ENCODE measurements at places on chromosomes 6 and 20.

DNA sequence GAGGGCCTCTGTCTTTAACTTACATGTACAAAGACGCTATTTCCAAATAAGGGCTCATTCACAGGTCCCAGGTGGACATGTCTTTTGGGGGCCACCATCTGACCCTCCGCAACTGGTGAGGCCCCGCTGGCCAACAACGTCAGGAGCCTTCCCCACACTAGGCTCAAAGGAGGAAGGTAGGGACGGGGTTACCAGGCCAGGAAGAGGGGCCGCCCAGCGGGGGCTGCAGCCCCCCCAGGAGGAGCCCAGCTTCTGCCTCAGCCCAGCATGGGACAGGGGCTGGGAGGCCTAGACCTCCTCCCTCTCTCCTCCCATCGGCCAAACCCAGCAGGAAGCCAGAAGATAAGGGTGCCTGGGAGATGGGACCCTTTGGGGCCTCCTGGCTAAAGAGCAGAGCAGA is 142.7 kb downstream of the TAF4 start:
- DNase-seq: no peak

DNA sequence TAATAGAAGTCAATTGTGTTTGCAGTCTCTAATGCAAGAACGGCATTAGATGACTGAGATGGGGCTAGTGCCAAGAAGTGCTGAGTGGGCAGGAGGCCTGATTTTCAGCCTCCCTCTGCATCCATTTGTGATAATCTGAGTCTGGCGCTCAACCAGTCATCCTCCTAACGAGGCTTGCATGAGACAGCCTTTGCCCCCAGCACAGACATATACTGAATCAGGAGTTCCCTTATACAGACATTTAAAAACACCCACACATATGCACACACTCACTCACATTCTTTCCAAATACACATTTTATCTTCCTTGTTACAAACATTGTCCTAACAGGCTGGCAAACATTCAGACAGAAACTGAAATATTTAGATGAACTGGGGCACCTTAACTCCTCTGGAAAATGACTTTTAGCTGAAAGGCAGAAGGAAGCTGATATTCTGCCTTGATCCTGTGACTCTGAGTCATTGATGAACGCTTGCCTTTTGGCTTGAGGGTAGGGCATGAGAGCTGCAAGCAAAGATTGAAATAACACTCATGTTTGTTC is 562.3 kb downstream of the DHX35 start:
- DNase-seq: no peak

- no peak for DNase-seq
Observed at GRCh38 chr20:50292591-50293283, 102.1 kb downstream of the CEBPB start.

GRCh38 chr6:74128536-74128935 is 432.5 kb downstream of the CD109 start:
- no peak for DNase-seq

DNA sequence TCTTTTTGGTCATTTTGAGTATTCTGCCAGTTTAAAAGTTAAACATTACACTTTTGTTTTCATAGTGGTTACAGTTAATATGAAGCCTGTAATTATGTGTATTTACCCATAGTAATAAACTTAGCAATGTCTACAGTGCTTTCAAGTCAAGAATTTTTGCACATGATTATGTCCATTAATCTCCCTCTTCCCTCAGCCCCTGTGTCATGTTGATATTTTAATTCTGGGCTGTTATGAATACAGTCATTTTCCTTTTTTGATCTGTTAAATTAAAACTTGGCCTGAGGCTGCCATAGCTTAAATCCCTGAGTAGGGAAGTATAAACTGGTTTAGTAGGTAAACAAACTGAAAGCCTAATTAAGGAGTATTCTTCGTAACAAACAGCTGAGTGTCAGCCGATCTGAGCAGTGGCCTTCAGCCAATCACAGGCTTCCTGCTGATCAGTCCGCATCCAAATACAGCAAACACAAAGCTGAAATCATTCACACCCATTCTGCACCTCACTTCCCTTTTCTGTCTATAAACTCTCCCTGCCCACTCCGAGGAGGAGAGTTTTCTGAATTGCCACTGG is 9.5 kb upstream of the SFT2D1 start:
- no peak for DNase-seq

DNA sequence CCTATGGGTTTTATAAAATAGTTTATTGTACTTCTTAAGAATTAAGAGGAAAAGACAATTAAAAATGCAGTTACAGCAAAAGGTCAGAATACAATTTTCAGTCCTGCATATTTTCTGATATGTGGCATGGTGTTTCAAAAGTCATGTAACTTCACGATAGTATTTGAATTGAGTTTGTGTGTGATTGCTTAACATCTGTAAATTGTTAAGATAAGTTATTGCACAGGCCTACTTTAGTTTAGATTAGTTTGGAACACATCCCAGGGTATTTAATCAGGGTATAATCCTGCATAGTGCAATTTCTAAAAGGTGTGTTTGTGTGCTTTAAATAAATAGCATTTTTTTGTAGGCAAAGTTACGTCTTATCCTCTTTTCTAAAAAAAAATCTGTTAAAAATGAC is 289.6 kb downstream of the RIMS1 start:
- DNase-seq: no peak

DNA sequence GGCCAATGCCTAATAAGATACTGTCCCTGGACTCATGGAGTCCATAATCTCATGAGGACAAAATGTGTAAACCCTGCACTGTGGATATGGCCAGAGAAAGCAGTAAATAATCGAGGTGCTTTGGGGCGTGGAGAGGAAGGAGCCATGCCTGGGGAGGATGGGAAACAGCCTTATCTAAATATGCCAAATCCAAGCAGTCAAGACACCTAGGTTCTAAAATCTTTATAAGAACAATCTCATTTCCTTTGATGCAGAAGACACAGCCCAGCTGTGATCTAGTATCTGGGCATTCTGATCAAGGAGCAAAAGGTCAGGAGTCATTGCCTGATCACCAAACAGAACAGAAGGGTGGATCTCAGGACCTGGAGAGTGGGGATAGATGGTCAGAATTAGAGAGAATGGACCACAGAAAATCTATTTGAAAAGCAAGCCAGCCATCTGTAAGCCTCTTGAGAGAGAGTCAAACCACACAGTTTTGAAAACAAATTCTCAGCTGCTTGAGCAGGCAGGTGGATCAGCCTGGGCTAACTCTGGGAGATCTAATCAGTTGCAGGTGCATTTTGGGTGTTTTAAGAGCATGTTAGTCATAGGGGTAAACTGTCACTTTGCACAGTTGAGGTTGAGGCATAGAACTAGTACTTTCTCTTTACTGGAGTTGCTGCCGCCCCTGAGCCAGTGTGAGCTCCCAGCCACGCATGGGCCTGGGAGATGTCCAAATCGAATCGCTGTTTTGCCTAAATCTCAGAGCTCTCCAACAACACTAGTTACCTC is 130.8 kb upstream of the TNFAIP3 start:
- DNase-seq: no peak

GRCh38 chr6:11391934-11392777 is 145.4 kb upstream of the TMEM170B start:
- no peak for DNase-seq

DNA sequence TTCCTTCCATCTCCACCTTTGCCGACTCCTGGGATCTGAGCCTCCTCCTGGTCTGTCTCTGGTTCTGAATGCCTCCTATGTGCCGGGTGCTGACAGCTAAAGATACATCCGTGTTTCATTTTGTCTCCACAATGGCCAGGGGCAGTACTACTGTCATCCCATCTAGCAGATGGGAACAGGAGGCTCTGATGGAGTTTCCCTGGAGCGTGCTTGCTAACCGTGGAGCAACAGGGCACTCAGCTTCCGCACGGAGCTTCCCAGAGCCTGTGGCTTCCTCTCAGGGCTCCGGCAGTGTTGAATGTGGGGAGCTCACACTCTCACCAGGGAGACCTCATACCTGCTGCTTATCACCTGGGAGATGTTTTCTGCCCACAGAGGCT is 11.9 kb upstream of the NPBWR2 start:
- DNase-seq: no peak

DNA sequence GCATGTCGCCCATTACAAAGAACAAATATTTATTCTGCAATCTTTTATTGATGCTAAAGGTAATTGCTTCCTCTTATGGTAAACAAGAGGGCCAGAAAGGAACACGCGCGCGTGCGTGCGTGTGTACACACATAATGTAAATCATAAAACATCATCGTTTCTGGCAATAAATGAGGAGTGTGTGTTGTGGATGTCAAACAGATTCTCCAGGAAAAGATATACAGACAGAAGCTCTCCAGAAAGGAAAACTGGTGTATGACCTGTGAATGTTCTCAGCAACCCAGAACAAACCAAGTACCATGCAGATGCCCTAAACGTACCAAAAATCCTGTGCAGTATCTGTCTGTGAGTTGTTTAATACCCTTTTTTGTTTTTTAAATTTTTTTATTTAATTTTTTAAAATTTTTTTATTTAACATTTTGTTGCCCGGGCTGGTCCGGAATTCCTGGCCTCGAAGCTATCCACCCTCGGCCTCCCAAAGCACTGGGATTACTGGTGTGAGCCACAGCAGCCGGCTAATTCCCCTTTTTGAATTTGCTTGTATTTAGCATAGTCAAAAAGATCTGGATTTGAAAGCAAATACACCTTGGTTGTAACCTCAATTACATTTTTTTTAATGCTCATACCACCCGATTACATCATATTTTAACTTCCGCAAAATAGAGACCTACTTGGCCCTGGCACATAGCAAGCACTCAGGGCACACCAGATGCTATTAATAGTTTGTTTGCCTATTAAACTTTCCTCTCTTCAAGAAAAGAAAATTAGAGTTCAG is 909 bp upstream of the NUDT3 start:
- no peak for DNase-seq

GRCh38 chr20:4472906-4473305 is 248.8 kb upstream of the PRND start:
- DNase-seq: no peak

GRCh38 chr6:106748547-106749207 is 119.3 kb downstream of the QRSL1 start:
- no peak for DNase-seq

DNA sequence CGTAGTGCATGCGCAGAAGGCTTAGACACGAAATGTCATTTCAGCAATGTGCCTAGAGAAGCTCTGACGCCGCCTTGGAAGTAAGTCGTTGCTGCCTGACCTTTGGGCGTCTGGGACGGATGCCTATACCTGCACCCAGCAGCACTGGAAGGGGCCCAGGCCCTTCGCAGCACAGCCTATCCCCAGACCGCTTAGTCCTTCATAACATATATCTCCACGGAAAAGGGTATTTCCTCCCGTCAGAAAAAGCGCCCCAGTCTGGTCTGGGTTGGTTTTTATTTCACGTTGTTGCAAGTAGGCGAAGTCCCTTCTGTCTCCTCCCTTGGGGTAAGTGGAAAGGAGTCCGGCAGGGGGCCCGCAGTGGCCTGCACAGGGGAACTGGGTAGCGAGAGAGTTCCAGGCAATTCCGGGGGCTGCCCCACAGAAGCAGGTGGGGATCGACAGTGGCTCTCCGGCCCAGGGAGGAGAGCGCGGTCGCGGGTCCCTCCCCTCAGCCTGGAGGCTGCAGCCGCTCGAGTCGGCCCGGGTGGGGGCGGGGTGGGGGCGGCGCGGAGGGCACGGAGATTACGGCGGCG is 559 bp upstream of the EYA4 start:
- no peak for DNase-seq

GRCh38 chr6:145842693-145843546 is 28.3 kb upstream of the FBXO30 start:
- no peak for DNase-seq

DNA sequence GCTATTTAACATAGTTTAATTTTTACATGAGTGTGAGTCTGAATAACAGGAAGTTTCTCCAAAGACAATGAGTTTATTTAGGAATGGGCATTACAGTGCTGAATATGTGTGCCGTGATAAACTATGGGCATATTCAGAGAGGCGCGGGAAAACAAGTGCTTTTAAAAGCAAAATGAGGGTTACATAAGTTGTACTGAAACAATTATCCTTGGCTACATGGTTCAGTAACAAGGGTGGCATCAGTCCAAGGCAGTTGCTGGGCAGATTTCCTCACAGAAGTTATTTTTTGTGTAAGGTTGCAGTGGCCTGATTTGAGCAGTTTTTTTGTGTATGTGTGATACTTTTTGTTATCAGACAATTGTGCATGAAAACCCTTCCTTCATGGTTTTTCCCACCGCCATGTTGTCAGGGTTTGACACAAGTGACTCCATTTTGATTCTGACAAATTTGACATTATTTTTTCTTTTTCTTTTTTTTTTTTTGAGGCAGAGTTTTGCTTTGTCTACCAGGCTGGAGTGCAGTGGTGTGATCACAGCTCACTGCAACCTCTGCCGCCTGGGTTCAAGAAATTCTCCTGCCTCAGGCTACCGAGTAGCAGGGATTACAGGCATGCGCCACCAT is 22.3 kb upstream of the PXDC1 start:
- no peak for DNase-seq

DNA sequence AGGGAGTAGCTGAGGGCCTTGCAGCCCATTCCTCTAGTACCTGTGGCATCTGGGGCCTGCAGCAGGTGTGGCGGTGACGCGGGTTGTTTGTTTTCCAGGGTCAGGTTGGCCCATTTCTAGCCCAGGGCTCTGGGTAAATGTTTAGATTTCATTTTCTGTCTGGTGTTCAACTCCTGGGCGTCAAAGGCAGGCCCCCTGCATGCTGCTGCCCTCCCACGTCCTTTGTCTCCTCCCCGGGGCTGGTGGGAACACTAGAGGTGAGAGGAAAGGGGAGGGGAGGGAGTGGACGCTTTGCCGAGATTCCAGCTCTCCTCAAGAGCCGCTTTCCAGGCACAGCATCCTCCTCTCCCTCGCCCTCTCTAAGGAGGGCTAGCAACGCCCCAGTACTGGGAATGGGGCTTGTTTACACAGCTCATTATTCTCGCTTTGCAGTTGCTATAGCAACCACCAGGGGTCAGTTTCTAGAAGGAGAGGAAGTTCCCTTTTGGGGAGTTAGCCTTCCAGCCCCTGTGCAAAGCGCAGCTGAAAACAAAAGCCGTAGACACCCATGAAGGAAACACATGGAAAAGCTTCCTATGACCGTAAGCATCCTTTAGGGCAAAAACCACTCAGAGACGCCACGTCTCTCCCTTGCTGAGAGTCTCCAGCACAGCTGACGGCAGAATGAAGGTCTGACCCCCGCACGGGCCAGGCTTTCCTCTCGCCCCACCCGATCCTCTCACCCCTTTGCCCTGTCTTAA is 170.6 kb downstream of the LY86 start:
- DNase-seq: no peak

DNA sequence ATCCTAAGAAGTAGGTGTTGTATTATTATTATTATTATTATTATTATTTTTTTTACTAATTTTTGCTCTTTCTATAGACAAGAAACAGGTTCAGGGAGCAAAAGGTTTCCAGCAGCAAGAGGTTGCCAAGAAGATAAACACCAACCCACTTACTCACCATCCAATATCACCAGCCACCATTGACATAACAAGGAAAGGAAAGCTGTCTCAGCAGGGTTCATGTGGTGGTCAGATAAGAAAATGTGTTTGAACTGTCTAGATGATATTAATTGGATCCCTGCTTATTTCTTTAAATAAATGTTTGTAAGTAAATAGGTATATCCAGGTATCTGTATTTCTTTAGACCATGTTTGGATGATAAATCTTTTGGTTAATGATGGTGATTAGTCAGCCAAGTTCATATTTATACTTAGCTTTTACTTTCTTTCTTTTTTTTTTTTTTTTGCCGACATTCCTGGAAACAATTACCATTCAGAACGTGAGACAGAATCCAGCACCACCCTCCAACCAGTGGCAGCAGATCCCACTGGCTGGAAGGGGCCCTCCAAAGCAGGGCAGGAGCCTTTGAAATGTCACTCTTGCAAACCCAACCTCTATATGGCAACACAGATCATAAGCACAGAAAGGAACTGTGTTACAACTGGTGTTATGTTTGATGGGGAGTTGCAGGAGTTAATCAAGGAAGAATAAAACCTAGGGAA is 139.2 kb upstream of the ECI2 start:
- DNase-seq: no peak

- DNase-seq: no peak
Observed at GRCh38 chr6:100906325-100906724, 25.2 kb upstream of the ASCC3 start.

Measured in stimulated activated CD8-positive, alpha-beta memory T cell treated with anti-CD3 and anti-CD28 coated beads, Interleukin-7, amount 100 ng/mL, for 4 hours (primary cell).